8988T (cell line): ENCODE measurements at places on chromosomes 2 and 18.

DNA sequence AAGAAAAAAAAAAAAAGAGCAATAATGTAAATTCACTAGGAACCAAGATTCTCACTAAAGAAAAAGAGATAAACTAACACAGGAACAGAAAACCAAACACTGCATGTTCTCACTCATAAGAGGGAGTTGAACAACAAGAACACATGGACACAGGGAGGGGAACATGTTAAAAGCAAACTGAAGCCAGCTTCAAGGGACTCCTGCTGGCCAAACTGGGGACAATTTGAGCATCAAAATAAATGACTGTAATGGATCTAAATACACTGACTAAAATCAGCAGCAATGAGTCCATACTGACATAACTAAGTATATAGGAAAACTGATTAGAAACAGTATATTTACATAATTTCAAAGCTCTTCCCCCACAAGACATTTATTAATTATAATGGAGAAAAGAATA is 73.0 kb downstream of the FARSB start:
- DNase-seq = no peak

DNA sequence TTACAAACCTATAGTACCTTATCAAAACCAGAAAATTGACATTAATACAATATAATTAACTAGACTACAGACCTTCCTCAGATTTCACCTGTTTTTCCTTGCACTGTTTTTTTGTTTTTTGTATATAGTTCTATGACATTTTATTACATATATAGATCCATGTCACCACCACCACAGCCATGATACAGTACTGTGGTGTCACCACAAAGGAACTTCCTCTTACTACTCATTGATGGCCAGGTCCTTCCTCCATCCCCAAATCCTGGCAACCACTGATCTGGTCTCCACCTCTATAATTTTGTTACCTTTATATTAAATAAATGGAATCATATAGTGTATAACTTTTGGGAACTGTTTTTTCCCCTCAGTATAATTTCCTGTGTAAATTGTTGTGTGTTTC is 19.4 kb upstream of the ATP6V1B1 start:
- DNase-seq = no peak

GRCh38 chr18:59743566-59743965 is 46.3 kb upstream of the CCBE1 start:
- no peak for DNase-seq

- no peak for DNase-seq
These were observed 76.4 kb downstream of the ZSWIM2 start for GRCh38 chr2:186772579-186772978.

GRCh38 chr18:42578792-42579191 is 536.7 kb downstream of the RIT2 start:
- DNase-seq = no peak

DNA sequence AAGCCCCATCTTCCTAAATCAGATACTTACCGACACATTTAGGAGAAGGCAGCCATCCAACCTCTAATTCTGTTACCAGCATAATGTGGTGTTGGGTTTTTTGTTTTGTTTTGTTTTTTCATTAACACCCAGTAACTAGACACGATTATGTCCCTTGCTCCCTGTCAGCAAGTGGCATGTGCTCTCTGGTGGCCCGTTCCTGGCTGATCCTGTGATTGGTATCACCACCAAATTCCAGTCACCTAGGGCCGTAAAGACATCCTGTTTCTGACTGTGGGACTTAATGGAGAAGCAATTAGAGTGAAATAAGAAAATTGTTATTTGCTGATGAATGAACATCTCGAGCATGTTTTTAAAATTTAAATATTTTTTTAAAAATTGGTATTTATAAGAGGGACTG is 5.9 kb upstream of the DLX1 start:
- no peak for DNase-seq

DNA sequence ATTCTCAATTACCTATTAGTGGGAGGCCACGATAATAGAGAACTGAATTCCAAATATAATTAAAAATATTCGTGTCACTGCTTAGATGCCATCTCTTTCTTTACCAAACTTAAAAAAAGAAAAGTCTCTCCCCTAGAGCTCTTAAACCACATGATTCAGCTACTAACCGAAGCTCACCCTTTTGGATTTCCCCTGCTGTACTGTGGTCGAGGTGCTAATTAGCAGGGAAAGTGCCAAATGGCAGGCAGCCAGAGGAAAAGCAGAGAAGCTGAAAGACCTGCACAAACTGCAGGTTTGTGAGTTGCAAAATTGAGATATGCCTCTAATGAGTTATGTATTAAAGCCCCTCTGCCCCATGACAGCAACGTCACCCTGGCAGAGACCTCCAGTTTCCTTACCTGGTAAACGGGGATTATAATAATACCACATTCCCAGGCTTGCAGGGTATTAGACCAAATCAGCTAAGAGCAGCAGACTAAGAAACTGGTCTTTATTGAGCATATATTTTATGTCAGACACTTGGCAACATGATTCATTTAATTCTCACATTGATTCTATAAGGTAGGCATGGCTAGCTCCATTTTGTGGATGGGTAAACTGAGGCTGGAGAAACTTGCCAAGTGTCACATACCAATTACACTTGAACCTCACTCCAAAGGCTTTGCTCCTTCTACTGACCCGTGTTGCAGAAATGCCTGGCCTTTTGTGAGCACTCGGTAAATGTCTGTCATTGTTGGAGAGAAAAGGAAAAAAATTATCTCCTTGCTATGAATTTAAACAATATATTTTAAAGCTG is 259.7 kb downstream of the LPIN1 start:
- no peak for DNase-seq
